Stimulated activated CD8-positive, alpha-beta memory T cell treated with anti-CD3 and anti-CD28 coated beads, Interleukin-15, amount 100 ng/mL, for 4 hours (primary cell): ENCODE measurements at places on chromosomes 2 and 18.

DNA sequence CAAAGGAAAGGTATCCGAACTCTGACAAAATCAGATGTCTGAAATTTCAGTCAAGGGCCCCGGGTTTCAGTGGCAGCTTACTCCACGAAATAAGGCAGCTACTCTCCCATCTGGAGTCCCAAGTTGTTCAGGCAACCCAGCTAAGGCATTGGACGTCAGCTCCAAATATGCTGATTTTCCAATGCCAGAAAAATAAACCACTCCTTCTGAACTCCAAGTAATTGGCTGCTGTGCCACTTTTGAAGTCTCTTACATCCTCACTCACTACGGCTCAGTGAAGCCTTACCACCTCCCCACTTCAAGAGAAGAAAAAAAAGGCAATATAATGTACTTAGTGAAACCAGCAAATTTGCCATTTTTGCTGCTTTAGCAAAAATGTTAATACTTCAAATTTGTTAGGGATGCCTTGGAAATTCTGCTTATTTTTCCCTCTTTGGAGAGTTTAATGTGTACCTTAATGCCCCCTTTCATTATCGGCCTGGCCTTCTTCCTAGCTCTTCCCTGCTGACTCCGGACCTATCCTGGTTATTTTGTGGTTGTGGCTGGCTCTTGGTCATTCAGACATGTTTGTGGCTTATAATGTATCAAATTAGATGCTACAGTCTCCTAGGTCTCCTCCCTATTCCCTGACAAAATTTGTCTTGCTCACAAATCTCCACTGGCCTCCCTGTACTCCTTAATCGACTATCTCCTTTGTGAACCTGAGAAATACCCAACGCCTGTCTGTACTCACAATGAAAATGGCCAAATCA is 589.2 kb upstream of the ZEB2 start:
- no peak for DNase-seq

- DNase-seq, result no peak
Measured at GRCh38 chr2:72155151-72155550, 7.5 kb upstream of the CYP26B1 start.

DNA sequence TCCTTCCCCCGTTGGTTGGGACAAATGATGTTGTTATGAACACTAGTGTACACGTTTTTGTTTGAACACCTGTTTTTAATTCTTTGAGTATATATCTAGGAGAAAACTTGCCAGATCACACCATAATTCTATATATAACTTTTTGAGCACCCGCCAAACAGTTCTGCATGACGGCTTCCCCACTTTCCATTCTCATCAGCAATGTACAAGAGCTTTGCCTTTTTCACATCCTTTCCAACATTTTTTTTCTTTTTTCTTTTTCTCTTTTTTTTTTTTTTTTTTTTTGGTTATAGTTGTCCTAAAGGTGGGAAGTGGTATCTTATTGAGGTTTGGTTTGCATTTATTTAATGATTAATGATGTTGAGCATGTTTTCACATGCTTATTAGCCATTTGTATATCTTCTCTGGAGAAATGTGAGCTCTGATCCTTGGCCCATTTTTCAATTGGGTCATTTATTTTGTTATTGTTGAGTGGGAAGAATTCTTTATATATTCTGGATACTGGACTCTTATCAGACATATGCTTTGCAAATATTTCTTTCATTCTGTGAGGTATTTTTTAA is 86.9 kb upstream of the ZC3H15 start:
- DNase-seq, result no peak

GRCh38 chr2:85716346-85716914 is 22.3 kb downstream of the GNLY start:
- no peak for DNase-seq

GRCh38 chr2:137886083-137886831 is 78.0 kb upstream of the HNMT start:
- no peak for DNase-seq

DNA sequence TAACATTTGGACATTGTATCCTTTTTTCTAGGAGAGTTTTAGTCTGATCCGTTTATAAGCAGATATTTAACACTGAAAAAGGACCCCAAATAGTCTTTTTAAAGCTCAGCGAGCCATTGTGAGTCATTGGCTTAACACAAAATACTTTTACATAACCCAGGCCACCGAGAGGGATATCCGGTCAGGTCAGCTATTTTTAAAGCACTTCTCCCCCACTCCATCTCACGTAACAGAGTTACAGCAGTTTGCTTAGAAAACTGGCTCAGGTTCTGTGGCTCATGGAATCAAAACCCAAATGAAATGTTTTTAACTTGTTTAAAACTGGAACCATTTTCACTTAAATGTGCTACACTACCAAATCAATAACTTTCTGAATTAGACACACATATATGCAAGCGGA is 23.9 kb downstream of the COL4A3 start:
- DNase-seq, result no peak

DNA sequence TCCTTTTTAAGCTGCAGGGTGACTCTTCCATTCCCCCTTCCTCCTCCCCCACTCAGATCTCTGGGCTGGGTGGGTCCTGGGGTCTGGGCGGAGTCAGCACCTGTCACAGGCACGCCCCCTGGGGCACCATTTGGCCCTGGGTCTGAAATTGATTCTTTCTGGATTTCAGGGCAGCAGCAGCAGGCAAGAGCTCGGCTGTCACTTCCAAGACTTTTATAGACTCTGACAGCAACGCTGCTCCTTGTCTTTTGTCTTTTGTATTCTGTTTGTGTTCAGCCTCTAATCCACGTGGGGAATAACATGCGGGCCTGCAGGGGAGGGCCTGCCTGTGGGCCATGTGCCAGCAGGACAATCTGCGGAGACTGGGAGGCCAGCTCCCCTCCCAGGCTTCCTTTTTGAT is 3.9 kb downstream of the BOD1L2 start:
- no peak for DNase-seq

DNA sequence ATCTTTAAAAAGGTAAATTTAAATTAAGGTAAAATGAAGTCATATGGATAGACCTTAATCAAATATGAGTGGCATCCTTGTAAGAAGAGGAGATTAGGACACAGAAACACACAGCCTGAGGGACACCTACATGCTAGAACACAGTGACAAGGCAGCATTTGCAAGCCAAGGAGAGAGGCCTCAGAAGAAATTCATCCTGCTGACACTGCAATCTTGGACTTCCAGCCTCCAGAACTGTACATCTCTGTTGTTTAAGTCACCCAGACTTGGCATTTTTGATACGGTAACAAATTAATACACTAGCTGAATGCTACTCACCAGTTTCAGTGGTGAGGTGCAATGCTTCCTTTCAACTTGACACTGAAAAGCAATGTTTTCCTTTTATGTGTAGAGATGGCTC is 305.0 kb downstream of the TDRD15 start:
- no peak for DNase-seq

- DNase-seq, result no peak
Measured at GRCh38 chr18:72456802-72457201, 87.3 kb downstream of the CBLN2 start.

GRCh38 chr2:98749066-98749450 is 18.1 kb upstream of the MGAT4A start:
- no peak for DNase-seq

- DNase-seq, result no peak
Measured at GRCh38 chr2:71608034-71608433, 154.7 kb downstream of the DYSF start.

GRCh38 chr2:1950474-1950873 is 206.2 kb upstream of the PXDN start:
- DNase-seq, result no peak

- DNase-seq, result no peak
Measured at GRCh38 chr18:741931-742512, 29.6 kb upstream of the ENOSF1 start.

DNA sequence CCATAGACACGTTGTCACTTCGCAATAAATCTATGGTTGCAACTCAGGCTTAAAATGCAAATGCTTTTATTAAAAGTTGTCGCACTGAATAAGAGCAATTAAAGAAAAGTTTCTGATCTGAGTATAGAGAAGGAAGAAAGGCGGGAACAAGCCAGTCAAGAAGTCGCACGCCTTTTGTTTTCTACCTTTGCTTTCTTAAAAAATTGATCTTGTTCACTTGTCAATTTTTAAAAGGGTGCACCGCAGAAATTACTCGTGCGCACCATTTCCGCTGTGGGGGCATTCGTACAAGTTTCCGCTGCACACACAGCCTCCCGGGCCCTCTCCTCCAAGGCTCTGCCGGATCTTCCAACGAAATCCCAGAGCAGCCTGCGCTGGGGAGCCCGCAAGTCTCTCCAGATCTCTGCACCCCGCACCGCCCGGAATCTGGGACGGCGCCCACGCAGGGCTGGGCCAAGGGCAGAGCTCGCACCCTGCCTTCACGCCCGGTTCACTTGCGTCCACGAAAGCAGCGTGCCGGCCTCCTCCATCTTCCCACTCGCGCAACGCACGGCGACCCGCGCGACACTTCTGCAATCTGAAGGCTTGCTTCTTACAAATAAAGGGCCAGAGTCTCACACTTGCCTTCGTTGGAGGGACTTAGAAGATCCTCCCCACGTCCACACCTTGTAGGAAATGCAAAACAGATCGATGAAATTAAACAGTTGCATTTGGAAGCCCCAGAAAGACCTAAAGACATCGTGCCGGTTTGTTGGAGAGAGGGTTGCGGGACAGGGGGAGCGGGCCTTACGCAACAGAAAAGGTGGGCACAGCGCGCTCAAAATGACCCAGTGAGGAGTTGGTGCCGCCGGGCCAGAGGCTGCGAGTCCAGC is 2.6 kb upstream of the SALL3 start:
- DNase-seq, result no peak

DNA sequence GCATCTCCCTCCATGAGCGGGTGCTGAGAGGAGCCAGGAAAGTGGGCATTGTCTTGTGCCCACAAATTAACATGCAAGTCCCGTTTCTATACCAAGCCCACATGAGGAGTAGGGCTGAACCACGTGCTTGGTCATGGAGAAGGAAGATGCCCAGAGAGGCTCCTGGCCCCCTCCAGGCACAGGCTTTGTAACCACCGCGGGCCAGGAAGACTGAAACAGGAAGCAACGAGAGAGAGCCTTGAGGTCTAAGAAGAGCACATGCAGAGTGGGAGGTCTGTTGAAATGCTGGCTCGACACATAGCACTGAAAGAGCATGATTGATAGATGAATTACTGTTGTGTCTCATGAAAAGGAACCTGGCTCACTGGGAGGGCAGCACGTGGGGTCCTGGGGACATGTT is 36.3 kb downstream of the VWA3B start:
- no peak for DNase-seq

GRCh38 chr2:177383935-177384334 is 8.6 kb upstream of the AGPS start:
- no peak for DNase-seq

DNA sequence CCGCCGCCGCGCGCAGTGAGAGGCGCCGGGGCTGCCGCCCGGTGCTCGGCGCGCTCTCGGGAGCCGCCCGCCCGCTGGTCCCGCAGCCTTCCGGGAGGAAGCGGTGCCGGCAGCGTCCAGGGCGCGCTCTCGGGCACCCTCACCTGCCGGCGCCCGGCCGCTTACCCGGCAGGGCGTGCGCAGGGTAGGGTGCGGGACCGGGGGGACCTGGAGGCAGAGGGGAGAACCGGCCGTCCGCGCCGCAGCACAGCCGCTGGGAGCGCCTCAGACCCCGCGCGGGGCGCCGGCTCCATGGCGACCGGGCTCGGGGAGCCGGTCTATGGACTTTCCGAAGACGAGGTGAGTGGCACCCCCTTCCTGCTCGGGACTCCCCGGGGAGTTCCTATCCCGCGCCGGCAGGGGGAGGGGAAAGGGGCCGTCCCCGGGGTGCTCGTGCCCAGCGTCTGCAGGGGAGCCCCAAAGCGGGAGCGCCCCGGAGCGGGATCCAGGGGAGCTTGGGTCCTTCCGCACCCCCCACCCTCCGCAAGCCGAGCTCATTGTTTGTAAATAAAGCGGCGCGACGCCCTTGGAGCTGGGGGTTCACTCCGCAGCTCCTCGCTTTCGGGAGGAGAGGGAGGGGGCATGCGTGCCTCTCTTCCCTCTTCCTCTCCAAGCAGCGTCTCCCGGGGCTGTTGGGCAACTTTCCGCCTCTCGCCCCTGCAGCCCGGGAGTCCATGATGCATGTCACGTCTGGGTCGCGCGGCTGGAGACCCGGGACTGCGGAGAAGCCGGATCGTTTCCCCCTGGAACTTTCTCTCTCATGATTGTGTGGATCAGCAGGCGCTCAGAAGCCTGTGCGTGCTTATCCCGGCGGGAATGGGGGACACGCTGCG is 580 bp downstream of the NEDD4L start:
- peak; percentile 19 for DNase-seq

DNA sequence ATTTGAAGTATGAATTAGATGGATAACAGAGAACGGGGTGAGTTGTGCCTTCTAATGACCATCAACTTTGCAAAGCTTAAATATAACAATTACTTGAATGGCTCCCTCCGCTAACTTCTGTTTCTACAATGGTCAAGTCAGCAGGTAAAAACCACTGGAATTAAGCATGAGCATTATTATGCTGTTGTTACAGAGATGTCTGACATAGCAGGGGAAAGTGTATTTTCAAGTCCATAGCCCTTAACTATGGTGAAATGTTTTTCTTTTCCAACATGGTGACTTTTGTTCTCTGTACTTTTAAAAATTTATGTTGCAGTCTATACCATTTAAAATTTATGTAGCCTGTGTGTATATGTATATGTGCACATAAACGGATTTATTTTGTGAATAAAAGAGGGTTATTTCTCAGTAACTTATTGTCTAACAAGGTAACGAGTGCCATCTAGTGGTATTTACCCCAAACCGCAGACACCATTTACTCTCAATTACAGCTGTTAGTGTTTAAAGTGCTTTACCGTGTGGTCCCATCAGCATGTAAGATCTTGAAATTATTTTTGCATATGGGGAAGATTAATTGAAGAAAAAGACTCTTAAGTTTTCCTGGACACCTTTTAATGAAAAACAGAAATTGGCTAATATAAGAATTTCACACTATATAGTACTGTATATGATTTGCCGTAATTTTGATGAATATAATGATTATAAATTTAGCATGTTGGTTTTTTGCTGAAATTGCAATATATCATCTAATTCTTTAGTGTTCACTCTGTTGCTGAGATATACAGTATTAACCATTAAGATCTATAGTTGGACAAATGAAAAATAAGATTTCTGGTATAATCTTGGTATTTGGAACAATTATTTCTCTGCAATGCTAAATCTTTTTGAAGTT is 78.2 kb downstream of the UBE2E3 start:
- DNase-seq, result no peak

DNA sequence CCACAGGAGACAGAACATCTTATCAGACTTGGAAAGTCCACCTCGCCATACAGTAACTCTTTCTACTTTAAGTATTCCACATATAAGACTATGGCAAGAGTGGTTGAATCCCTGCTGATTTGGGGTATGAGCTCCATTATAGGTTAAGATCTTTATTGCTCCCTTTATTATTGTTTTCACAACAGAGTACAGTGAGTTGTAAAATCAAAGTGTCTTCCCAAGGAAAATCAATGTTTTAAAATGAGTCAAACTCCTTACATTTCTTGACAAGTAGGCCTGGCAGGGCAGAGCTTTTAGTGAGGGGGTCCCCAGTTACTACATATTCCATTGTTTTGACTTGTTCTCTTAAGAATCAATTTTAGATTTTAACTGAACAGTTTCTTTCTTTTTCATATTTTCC is 49.6 kb upstream of the STAT1 start:
- no peak for DNase-seq

- DNase-seq, result no peak
Measured at GRCh38 chr2:174870787-174871186, 106.5 kb upstream of the CHRNA1 start.

GRCh38 chr2:61784643-61785042 is 69.2 kb downstream of the FAM161A start:
- DNase-seq, result no peak

- no peak for DNase-seq
Measured at GRCh38 chr2:109339519-109339966, 210.5 kb downstream of the SH3RF3 start.
